ENCODE measurements at places on chromosomes 12 and 14. TPM values are rescaled to one million over a fixed set of nuclear protein-coding genes. Genes with fewer than 3 reads are reported as not detected.

- no peak for DNase-seq
- H3K27ac ChIP-seq: no peak overlapping the region
- H3K27me3 ChIP-seq: no peaks in the 10 kb centered on the region
- no peaks in the 10 kb centered on the region for H3K36me3 ChIP-seq
- H3K4me3 ChIP-seq: no peak overlapping the region
- peaks cover 6% of the 10 kb centered on the region for H3K4me1 ChIP-seq
Measured at GRCh38 chr14:74543771-74544438, 50.3 kb downstream of the ISCA2 start.

GRCh38 chr12:8584004-8584403 lies 28.7 kb downstream of the AICDA start:
- H3K4me3 ChIP-seq: no peak overlapping the region
- no peaks in the 10 kb centered on the region for H3K4me1 ChIP-seq
- no peak for DNase-seq
- no peak overlapping the region for H3K27ac ChIP-seq
- H3K36me3 ChIP-seq: no peaks in the 10 kb centered on the region

Gene TMTC3
- total RNA-seq: 17.4 TPM

DNA sequence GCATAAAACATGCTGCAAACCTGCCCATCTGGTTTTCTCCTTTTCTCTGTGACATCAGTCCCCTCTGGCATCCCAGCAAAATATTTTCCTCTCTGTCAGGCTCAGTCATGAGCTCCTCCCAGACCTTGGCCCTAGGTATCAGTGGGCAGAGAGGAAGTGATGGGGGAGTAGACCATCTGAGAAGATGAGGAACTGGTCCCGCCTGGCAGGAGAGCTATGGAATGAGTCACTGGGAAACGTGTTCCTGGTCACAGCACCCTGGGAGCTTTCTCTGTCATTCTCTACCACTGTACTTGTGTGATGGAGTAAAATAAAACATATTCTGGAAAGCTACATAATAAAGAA lies 5.0 kb upstream of the SRSF9 start:
- DNase-seq: no peak
- H3K27ac ChIP-seq: no peak overlapping the region
- no peak overlapping the region for H3K4me3 ChIP-seq
- H3K27me3 ChIP-seq: no peaks in the 10 kb centered on the region

GRCh38 chr14:62768753-62769152 lies 276.5 kb downstream of the KCNH5 start:
- no peaks in the 10 kb centered on the region for H3K4me1 ChIP-seq
- no peaks in the 10 kb centered on the region for H3K36me3 ChIP-seq
- H3K4me3 ChIP-seq: no peak overlapping the region
- no peak overlapping the region for H3K27ac ChIP-seq

Gene NGB
- total RNA-seq: not detected

DNA sequence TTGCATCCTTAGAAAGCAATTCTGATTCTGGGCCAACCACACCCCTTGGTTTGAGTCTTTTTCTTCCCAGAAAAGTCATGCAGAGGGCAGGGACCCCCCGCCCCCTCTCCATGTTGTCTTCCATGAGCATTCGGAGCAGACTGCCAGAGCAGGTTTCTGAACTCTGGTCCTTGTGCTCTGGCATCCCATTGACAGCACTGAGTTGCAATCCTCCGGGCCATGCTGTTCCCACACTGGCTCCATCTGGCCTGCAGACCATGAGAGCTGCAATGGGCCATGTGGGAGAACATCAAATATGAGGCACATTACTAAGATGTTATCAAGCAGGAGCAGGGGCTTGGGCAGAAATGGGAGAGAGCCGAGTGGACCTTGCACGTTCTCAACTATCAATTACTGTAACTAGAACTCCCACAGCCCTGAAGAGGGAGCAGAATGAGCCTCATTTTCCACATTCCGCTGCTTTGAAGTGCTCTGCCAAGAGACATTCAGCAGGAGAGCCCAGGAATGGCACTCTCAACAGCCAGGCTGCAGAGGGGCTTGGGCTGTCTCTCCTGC lies 157.4 kb downstream of the STXBP6 start:
- H3K27ac ChIP-seq: no peak overlapping the region
- H3K36me3 ChIP-seq: no peaks in the 10 kb centered on the region
- H3K4me3 ChIP-seq: no peak overlapping the region
- no peak for DNase-seq
- peaks cover 7% of the 10 kb centered on the region for H3K4me1 ChIP-seq

GRCh38 chr14:61502459-61503093 lies 181.2 kb downstream of the PRKCH start:
- H3K27ac ChIP-seq: peak overlapping the region; percentile 37
- no peak for DNase-seq
- no peaks in the 10 kb centered on the region for H3K27me3 ChIP-seq
- H3K36me3 ChIP-seq: peaks cover 11% of the 10 kb centered on the region
- no peak overlapping the region for H3K4me3 ChIP-seq

Gene CCDC38
- 0.24 TPM for total RNA-seq

Gene NELL2
- 6.6 TPM for total RNA-seq

Gene OASL
- total RNA-seq: 21.1 TPM

Gene IL31
- total RNA-seq: not detected

DNA sequence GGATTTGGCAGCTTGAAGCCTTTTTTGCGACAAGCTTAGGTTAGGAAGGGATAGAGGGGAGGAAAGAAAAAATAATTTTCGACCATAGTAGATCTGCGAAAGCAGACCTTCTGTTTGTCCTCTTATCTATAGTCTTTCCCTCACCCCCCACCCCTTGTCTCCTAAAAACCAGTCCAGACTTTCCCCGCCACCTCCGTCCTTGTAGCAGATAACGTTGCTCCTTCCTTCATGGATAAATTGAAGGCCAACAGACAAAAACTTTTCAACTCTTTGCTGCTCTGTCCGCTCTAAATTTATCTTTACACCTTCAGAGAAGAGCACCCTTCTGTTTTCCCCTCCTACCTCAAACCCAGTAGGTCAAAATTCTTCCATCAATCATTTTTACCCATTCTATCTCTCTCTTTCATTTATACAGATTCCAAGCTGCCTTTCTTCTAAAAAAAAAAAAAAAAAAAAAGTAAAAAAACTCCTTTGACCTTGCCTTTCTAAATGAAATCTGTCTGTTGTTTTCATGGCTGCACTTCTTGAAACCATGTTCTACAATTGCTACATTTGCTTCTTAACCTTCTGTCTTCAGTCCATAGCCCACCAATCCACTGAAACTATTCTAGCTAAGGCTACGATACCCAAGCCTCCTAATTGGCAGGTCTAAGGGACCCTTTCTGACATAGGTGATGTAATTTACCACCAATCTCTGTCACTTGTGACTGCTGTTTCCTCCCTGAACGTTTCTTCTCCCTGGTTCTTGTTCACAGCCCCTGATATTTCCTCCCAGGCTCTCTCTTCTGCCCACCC lies 11.1 kb upstream of the NEMF start:
- peak overlapping the region; percentile 79 for H3K4me3 ChIP-seq
- H3K36me3 ChIP-seq: no peaks in the 10 kb centered on the region
- no peaks in the 10 kb centered on the region for H3K27me3 ChIP-seq
- H3K4me1 ChIP-seq: peaks cover 49% of the 10 kb centered on the region
- peak overlapping the region; percentile 99 for H3K27ac ChIP-seq

DNA sequence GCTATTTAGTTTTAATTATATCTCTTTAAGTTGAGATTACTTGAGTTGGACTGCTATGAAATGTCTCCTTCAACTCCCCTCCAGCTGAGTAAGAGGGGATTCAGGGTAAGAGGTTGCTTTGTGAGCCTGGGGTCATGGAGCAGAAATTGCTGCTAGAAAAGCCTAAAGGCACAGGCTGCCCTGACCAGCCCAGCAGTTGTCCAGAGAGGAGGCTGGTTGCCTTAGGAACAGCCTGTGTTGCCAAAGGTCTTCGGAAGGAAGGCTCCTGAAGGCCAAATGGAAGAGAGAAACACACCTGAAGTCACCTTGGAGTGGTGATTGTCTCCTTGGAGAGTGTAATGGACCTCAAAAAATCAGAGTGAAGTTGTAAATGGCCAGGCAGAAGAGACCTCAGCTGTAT lies 235.5 kb upstream of the PDE3A start:
- H3K27me3 ChIP-seq: no peaks in the 10 kb centered on the region
- no peaks in the 10 kb centered on the region for H3K4me1 ChIP-seq
- no peaks in the 10 kb centered on the region for H3K36me3 ChIP-seq
- no peak overlapping the region for H3K27ac ChIP-seq

DNA sequence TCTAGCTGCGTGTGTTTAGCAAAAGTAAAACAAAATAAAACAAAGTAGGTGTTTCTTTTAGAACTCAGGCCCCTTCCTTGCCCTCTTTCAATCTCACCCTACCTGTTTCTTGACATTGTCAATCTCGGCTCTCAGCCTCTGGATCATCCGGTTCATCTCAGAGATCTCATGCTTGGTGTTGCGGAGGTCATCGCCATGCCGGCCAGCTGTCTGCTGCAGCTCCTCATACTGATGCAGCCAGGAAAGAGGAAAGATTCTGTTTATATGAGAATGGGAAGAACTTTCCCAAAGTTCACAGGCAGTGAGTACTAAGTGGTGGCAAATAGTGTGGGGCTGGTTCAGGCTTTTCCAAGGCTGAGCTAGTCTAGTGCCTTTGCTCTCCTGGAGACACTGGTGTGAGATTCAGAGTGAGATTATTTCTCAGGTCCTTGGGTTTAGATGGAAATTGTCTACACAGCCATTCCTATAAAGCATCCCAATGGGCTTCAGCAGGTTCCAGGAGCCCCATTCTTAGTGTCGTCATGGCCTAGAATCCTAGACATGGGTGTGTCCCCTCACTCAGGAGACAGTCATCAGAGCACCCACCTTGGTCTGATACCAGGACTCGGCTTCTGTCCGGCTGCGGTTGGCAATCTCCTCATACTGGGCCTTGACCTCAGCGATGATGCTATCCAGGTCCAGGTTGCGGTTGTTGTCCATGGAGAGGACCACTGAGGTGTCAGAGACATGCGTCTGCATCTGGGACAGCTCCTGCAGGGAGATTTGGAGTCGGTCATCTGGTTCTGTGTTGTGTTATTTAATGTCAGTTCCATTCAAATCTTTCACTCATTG lies 3.0 kb downstream of the KRT5 start:
- no peaks in the 10 kb centered on the region for H3K36me3 ChIP-seq
- no peak for DNase-seq
- H3K4me3 ChIP-seq: no peak overlapping the region
- no peaks in the 10 kb centered on the region for H3K4me1 ChIP-seq
- H3K27me3 ChIP-seq: peaks cover 13% of the 10 kb centered on the region
- H3K27ac ChIP-seq: no peak overlapping the region

DNA sequence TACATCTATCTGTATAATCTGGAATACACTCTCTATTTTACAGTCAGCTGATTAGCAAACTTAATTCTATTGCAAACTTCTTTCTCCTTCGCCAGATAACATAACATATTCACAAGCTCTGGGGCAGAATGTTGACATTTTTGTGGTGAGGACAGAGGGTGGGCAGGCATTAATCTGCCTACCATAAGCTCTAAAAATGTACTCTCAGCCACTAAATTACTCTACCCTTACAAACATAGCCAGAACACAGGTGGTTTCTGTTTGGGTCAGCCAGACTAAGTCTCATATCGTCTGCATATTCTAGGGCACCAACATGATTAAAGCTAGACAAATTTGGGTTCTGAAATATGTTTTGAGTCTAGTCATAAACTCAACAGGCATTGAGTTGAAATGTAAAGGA lies 90.1 kb downstream of the SLC6A15 start:
- no peaks in the 10 kb centered on the region for H3K4me1 ChIP-seq
- H3K27me3 ChIP-seq: no peaks in the 10 kb centered on the region
- no peak for DNase-seq
- H3K36me3 ChIP-seq: no peaks in the 10 kb centered on the region

Gene TMTC1
- 24.8 TPM for total RNA-seq

- H3K4me1 ChIP-seq: no peaks in the 10 kb centered on the region
- H3K36me3 ChIP-seq: no peaks in the 10 kb centered on the region
- no peaks in the 10 kb centered on the region for H3K27me3 ChIP-seq
- no peak for DNase-seq
- no peak overlapping the region for H3K4me3 ChIP-seq
Measured at GRCh38 chr14:86055512-86056075, 525.6 kb downstream of the FLRT2 start.

Gene GUCY2C
- total RNA-seq: not detected

GRCh38 chr12:68976395-68976841 lies 43.4 kb upstream of the CPM start:
- H3K36me3 ChIP-seq: no peaks in the 10 kb centered on the region
- DNase-seq: no peak
- H3K27me3 ChIP-seq: no peaks in the 10 kb centered on the region

Gene FAM234B
- 7.5 TPM for total RNA-seq

DNA sequence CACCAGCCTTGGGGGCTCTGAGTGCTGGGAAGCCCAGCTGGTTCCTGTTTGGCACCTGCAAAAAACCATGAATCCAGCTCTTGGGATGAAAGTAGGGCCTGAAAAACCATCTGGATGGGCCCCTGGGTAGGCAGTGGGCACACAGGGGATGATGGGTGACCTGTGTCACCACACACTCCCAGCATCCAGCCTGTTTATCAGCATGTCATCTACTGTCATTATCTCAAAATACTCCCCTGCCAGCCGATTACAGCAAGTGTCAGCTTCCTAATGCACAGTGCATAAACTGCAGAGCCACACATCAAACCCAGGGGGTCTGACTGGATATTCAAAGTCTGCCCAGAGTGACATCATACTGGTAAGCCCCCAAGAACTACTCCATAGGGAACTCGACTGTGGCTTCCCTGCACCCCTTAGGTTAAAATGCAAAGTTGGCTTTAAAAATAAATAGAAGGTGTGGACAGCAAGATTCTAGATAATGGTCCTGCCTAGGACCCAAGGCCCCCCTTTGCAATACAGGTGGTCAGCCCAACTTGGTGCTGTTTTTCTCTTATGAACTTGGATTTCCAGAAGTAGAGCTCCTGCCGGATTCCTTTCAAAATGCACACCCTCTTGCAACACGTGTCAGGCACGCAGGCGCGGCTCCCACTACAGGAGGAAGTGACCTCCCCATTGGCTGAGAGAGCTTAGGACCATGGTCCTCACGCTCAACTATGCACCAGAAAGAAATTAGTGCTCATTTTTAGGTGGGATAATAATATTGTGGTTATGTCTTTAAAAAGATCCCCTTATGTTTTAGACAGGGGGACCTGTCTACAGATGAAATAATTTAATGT lies 94.1 kb downstream of the GCH1 start:
- no peaks in the 10 kb centered on the region for H3K36me3 ChIP-seq
- no peaks in the 10 kb centered on the region for H3K27me3 ChIP-seq
- H3K4me3 ChIP-seq: no peak overlapping the region
- no peak overlapping the region for H3K27ac ChIP-seq
- H3K4me1 ChIP-seq: peaks cover 9% of the 10 kb centered on the region

Gene EFS
- 11.5 TPM for total RNA-seq

Gene AQP5
- 6.4 TPM for total RNA-seq

Gene KLRG1
- total RNA-seq: 4.8 TPM

DNA sequence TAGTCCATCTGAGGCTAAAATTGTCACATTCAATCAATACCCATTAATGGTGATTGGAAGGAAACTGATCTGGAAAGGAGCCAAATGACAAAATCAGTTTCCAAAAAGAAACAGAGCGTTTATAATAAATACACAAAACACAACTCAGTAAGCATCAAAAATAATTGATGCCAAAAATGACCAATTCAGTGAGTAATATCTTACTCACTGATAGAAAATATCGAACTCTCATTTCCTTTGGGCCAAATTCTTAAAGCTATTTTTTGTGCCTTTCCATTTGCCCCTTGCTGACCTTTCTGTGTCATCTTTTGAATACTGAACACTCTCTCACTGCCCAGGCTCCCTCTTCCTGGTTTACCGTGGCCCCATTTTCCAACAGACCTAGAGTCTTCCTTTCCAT lies 22.5 kb upstream of the ATP2B1 start:
- H3K4me1 ChIP-seq: peaks cover 5% of the 10 kb centered on the region
- H3K27me3 ChIP-seq: no peaks in the 10 kb centered on the region
- H3K27ac ChIP-seq: no peak overlapping the region
- DNase-seq: no peak
- no peak overlapping the region for H3K4me3 ChIP-seq

Data from lower lobe of right lung (tissue), 2 donors.